Karpas-422 (cell line): ENCODE measurements at places on chromosomes 6 and 20. TPM values are rescaled to one million over a fixed set of nuclear protein-coding genes. Genes with fewer than 3 reads are reported as not detected.

Gene CFB
- 0.22 TPM in 1 of 2 replicates, not detected in the other for total RNA-seq

Gene GNAS-AS1
- total RNA-seq, result 4.0 and 6.3 TPM in 2 replicates

Gene TFAP2A
- 0.22 and 0.34 TPM in 2 replicates for total RNA-seq

Gene EPHA7
- not detected in 2 replicates for total RNA-seq
